ENCODE measurements at places on chromosomes 7 and 10.

DNA sequence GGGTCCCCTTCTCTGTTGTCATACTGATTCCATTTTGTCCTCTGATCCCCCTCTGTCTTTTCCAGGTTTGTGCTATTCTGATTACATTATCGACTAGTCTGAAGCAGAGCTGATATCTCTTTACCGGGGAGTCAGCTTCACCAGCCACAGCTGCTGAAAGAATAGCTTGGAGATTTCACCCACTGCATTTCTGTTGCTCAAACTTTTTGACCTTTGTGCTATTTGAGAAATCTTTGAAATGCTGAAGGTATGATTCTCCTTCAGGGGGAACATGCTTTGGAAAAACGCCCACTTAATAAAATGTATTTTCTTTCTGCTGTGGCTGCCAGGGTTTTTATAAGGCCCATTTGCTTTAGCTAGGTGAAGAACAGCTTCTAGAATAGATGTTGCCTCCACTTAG lies 197.8 kb upstream of the TCF7L2 start:
- no peak for DNase-seq

GRCh38 chr7:83271212-83272099 lies 108.8 kb upstream of the PCLO start:
- DNase-seq = peak; percentile 12

DNA sequence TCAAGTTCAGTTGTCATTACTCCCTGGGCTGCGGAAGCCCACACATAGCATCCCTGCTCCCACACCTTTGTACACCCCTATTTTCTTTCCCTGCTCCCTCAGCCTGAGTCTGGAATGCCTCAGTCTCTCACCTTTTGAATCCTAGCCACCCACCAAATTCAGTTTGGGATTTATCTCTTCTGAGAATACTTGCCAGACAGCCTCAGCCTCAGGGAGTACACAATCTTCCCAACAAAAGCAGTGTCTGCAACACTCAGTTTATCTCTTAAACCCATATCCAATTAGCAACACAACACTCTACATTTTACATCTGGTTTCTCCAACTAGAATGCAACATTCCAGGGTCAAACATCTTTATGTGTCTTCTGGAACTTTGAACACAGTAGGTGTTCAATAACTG lies 190.2 kb downstream of the GPAM start:
- no peak for DNase-seq

DNA sequence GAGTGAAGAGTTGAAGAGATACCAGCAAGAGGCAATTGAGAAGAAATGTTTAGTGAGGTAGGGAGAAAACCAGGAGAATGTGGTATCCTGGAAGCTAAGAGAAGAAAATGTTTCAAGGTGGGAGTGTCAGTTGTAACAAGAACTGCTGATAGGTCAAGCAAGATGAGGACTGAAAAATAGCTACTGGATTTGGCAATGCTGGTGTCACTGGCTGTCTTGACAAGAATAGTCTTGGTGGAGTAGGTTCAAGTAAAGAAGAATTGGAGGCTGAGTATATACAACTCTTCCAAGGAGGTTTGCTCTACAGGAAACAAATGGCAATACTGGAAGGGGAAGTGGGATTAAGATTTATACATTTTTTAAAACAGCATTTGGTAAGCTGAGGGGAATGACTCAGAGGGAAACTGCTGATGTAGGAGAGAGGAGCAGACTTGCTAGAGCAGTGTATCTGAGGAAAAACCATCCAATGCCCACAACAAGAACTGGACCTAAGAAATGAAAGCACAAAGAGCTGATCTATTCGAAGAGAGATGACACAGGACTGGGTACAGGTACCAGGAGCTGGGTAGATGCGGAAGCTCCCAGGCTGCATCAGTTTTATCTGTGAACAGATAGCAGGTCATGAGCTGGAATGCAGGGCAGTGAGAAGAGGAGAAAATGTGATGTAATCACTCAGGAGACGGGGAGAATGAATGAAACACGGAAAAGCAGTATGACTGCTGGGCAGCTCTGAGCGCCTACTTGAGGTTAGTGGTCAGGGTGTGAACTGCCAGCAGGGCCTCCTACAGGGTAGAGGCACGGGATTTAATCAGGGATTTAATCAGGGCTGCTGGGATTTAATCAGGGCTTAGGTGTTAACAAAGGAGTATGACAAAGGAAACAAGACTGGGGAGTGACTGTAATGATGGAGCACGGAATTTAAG lies 34.5 kb downstream of the FAM25A start:
- no peak for DNase-seq

DNA sequence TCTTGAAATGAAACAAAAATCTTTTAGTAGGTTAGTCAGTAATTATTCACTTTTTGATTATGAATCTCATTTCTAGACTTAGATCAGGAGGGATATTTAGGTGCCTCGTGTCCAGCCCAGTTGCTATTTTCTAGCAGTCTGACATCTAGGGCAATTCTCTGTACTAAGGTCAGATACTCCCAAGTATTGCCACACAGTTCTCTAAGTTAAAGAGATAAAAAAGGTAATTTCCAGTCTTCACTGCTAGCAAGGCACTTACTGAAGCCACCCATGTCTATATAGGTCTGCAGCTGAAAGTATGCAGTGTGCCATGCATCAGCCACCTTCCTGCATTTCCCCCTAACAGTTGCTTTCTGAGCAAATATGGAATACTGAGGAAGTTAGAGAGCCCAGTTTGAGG lies 83.4 kb downstream of the PON1 start:
- no peak for DNase-seq

Data from body of pancreas (tissue), 4 donors.